NCI-H2171 treated with DMSO at 0.1 percent for 48 hours (cell line): ENCODE measurements at places on chromosomes 6 and 20.

DNA sequence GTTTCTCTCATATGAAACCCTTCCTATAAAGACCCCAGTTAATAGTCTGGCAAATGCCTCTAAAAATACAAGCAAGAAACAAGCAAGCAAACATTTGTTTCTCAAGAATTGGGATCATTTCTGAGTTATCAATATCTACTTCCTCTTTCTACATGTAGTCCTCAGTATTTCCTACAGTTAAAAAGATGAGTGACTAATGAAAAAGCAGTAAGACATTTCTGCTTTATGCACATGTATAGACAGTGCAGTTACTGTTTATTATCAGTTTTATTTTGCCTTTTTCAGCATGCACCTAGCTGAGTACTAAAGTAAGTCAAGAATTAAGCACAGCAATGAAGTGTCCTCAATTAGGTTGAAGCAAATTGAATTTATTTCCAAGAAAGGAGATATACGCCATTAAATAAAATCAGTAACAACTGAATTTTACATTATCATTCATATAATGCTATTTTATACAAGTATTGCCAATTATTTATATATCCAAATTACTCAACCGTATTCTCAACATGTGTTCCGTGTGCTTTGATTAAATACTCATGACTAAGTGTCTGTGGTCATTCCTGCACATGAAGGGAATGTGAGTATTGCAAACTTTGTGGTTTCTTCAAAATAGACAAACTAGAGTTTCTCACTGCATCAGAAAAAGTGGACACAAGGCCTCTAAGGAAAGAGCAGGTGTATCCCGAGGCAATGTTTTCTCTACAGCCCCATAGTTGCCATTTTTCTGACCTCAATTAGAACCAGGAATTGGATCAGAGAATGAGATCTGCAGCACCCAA is 159.3 kb upstream of the MARCKS start:
- DNase-seq = no peak

- no peak for DNase-seq
Measured at GRCh38 chr6:109240370-109241084, 141.7 kb downstream of the CD164 start.

DNA sequence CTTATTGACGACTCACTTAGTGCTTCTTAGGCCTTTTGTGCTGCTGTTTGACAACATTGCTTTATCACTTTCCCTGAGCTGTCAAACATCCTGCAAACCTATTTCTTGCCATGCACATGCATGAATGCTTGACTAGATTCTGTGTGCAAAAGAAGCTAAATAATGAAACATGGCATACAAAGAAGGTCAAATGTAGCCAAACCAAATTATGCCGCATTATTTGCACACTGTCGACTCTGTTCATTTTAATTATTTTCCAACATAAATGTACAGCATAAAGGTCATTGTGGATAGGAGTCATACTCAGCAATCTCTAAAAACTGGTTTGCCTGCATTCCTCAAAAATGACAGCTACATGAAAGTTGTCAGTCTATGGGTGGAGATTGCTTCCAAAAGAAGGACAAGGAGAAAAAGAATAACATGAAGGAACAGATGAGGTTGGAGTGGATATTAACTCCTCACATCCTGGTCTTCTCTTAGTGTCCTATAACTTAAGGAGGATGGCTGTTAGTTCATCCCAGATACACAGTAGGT is 123.1 kb upstream of the STXBP5 start:
- no peak for DNase-seq

- no peak for DNase-seq
Measured at GRCh38 chr6:32189742-32190053, 304 bp downstream of the PBX2 start.

DNA sequence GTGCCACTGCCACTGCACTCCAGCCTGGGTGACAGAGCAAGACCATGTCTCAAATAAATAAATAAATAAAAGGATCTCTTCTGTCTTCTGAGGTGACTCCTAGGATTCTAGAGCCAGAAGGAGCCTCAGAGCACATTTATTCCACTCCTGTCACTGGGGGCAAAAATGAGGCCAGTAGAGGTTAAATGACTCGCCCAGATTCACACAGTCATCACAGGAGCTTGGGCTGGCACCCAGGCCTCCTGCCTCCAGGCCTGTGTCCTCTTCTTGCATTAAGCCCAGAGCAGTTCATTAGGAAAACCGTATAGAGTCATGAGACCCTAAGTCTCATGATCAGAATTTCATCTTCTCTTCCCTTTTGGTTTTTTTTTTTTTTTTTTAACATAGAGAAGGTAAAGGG is 243.3 kb downstream of the NRN1 start:
- no peak for DNase-seq

DNA sequence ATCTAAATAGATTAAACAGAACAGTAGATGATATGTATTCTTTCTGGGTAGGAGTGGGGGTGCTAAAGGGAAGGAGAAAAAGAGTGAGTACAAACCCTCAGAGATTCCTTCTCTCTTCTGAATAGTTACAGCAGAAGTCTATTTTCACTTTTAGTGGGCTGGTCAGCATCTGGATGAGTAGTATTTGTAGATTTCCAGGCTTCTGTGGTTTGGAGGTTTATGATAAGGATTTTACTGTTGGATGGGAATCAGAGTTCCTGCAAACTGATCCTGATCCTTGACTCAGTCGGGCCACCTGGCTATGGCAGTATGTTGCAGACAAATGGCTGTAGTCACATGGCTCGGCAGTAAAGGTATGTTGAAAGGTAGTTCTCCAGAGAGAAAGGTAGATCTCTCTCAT is 84.3 kb upstream of the IFNGR1 start:
- DNase-seq = no peak

- DNase-seq = peak; percentile 55
Measured at GRCh38 chr6:7721649-7722048, 4.2 kb upstream of the BMP6 start.

DNA sequence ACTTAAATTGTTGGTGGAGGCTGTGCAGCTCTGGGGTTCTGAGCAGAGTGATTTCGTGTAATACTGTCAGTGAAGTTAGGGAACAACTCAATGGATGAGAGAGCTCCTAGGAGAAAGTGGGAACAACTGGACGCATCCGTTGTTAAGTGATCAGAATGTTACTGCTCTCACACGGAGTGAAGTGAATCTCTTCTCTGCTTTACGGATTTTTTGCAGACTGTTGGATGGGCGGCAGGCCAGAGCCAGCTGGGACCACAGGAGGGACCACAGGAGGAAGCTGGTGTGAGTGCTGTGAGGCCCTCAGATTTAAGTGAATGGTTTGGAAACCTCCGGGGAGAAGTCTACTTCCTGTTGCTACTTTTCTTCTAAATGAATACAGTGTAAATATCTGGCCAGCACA is 23.7 kb upstream of the PPP1R14C start:
- no peak for DNase-seq

DNA sequence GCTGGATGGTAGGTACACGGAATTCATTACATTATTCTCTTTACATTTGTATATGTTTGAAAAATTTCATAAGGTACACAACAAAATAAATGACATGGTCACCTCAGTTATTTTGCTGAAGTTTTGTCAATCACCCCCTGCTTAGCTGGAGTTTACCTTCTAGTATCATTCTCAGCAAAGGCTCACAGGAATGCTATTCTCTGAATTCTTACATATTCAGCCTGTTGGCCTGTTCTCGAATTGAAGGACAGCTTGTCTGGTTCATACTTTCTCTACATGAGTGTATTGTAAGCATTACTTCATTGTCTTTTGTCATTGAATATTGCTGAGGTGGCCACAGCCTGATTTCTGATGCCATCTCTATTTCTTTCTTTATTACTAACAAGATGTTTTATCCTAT is 12.8 kb downstream of the CALHM5 start:
- no peak for DNase-seq

- no peak for DNase-seq
Measured at GRCh38 chr20:3580412-3580811, 82.8 kb downstream of the GFRA4 start.

DNA sequence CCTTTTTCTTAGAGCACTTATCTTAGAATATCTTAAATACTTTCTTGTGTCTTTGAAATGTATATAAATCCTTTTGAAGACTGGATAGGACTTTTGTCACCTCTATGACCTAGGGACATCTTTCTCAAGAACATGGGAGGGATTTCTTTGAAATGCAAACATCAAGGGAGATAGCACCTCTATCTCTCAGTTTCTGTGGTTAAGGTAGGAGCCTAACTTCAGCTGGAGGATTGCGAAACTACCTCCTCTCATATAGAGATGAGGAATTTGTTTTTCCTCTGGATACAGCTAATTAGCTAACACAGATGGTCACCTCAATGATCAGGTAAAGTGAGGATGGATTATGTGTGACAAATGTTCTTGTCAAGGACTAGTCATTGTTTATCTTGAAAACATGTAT is 631.3 kb upstream of the IMPG1 start:
- DNase-seq = no peak

GRCh38 chr6:118869350-118869749 is 24.6 kb upstream of the ASF1A start:
- no peak for DNase-seq

- DNase-seq = no peak
Measured at GRCh38 chr20:10362674-10363073, 71.3 kb downstream of the MKKS start.

DNA sequence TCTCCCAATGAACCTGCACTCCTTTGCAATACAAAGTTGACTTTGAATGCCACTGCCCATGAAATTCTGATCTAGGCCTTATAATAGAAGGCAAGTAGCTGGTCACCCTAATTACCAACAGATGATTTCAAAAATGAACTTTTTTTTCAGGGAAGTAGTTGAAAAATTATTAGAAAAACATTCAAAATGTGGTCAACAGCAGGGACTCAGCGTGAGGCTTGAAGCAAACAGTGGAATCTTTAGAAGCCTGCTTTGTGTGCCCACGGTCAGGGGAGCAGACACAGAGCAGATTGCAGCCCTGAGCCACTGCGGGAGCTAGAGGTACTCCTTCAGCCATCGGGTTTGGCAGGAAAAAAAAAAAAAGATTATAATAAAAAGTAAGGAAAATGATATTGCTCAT is 87.1 kb upstream of the HEY2 start:
- no peak for DNase-seq

DNA sequence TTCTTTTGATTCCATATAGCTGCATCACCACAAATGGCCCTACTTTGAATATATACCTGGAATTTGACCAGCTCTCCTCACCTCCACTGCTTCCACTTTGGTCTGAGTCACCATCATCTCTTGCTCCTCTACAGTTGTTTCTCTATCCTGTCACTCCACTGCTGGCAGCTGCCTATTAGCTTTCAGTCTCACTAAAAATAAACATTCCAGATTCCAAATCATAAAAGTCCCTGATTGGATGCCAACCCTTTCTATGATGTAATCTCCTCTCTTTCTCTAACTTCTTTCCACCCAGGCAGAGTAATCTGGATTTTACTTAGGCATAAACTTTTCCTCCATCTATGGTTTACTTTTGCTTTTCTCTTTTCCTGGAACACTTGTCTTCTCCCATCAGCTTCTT is 49.1 kb downstream of the RFPL4B start:
- DNase-seq = no peak

GRCh38 chr6:1018041-1018440 is 293.9 kb upstream of the FOXQ1 start:
- DNase-seq = no peak

- no peak for DNase-seq
Measured at GRCh38 chr20:16203096-16203495, 370.2 kb downstream of the KIF16B start.

DNA sequence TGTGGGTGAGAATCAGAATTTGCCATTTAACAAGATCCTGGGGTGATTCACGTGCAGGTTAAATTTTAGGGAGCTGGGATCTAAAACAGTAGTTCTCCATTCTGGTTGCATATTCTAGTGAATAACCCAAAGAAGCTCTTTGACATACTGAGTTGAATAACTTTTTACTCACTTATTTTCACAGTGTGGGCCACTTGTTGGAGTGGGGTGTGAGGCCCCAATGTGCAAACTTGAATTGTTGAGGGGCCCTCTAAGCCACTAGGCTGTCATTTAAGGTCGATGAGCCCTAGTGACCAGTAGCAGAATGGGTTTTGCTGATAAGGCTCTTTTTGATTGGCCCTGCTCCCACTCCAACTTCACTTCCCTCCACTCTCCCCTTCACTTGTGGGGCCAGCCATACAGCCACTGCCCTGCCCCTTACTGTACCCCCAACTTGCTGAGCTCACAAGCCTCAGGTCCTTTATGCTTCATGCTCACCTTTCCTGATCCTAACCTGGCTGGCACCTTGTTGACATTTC is 33.6 kb upstream of the RIPOR2 start:
- no peak for DNase-seq

DNA sequence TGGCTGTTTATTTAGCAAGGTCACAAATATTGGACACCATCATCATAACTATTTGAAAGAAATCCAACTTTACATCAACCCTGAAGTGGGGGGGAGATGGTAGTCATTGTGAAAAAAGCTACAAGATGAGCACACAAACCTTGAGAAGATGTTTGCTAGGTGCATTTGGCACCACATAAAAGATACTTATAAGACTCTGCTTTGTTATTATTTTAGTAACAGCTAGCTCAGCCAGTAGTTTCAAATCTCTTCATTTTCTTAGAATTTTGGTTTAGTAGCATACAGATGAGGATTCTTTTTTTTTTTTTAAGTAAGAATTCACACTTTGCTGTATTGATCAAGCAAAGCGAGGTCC is 14.4 kb downstream of the ADTRP start:
- DNase-seq = no peak

- no peak for DNase-seq
Measured at GRCh38 chr6:49025273-49026240, 437.5 kb downstream of the MMUT start.

GRCh38 chr20:37798312-37798711 is 104.5 kb downstream of the CTNNBL1 start:
- no peak for DNase-seq

DNA sequence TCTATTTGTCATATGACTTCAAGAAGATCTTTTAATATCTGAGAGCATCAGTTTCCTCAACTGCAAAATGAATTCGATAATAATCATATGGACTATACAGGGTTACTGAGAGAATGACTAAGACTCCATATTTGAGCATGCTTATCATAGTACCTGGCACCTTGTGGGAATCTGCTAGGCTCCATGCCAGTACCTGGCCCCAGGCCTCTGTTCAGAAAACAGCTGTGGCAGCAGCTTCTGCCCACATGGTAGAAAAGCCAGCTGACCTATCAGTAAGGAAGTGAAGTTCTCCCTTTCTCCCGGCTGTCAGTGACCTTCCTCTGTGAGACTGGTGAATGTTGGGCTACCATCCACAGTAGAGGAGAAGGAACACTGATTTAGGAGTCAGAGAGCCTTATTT is 574.9 kb upstream of the CHD6 start:
- DNase-seq = no peak
